ENCODE measurements at places on chromosomes 11 and 22.

GRCh38 chr11:113350336-113351067, 36.1 kb downstream of the TTC12 start:
- no peak for DNase-seq

DNA sequence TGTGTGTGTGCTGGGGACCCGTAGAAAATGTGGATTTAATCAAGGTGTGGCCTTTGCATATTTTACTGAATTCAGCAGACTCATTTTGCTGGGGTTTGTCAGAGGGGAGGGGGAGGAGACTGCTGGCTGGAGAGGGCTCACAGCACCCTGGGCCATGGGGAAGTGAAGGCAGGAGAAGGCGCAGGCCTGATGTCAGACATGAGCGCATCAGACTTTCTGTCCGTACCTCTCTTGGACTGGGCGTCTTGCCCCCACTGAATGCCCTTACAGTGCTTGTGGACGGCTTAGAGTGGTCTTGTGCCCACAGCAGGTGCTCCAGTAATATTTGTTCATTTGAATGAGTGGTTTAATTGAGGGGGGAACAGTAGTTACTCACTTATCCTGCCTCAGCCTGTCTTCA, 75.2 kb downstream of the TEAD1 start:
- no peak for DNase-seq

DNA sequence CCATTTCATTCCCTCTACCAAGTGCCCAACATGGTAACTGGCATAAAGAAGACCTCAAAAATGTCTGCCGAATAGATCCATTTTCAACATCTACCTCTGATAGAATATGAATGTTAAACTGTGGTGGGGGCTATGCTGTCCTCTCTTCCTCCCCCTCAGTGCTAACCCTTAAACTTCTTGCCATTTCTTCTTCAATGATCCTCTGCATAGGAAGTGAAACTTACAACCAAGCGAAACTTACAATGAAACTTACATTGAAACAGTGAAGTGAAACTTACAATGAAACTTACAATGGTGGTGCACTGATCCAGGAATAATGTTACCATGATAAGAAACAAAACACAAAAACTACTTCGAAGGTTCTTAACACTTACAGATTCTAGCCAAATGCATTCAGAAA, 4.7 kb downstream of the RTCB start:
- no peak for DNase-seq

GRCh38 chr11:134025082-134025429, 43.8 kb upstream of the JAM3 start:
- no peak for DNase-seq

DNA sequence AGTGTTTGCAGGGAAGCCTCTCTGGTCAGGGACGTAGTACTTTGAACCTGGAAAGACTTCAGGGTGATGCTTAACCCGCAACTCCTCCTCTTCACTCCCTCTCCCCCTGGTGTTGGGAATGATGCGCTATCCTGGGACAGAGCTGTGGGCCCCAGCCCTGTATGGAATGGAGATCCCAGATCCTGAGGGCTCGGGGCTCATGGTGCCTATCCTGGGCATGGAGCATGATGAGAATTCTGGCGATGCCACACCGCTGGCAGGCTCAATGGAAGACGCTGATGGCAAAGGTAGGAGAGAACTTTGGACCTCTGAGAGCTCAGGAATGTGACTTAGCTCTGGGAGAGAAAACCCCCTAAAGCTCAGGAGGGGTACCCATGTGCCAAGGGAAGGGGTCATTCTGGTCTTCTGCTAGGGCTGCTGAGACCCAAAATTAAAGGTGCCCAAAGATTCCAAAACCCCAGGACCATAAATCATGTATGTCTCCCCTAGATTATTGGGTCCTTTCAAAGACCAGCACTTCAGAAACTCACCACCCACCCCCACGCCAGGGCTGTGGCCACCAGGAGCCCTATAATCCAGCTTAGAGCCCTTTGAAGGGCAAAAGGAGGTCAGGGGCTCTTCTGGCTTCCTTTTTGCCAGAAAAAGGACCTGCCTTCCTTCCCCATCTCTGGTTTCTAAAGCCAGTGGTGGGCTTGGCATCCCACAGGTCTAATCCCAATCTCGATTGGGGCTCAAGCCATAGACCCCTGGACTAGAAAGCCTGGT, 52.5 kb downstream of the BTG4 start:
- DNase-seq = no peak

- DNase-seq = no peak
Measured at GRCh38 chr11:132058211-132058772, 687.9 kb downstream of the NTM start.

GRCh38 chr11:82701847-82702520, 31.7 kb downstream of the FAM181B start:
- no peak for DNase-seq

DNA sequence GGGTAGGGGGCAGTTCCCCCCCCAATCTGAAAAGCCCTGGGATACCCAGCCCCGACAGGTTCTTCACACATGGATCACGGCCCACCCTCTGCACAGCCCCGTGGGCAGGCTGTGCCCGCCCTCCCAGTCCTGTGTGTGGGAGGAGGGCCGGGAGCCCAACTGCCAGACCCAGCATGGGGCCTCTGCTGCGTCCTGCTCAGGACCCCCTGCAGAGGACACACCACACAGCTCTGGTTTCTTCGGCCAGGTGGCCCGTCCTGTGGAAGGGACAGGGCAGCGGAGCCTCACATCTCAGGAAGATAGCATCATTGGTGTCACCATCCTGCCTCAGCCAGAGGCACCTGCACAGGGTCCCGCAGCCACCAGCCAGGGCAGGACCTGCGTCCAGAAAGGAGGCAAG, 396.0 kb downstream of the TBC1D22A start:
- no peak for DNase-seq

- no peak for DNase-seq
Measured at GRCh38 chr11:95338430-95338991, 107.5 kb upstream of the SESN3 start.

DNA sequence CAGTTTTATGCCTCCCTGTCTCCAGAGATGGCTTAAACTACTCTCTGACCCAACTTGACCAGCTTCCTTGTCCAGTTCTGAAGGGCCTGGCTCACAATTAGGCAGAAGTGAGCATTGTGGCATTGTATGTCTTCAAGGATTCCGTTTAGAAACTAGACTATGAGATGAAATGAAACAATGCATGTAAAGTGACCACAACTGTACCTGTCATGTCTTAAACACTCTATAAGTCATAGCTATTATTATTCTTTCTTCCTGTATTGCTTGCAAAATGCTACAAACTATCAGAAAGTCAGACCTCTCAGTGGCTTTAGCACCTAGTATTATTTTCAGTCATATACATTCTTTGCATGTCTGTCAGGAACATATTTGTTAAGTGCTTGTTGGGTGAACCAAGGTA, 127.9 kb upstream of the MTMR2 start:
- DNase-seq = no peak

GRCh38 chr11:37298173-37298572, 700.1 kb upstream of the RAG2 start:
- DNase-seq = no peak

- no peak for DNase-seq
Measured at GRCh38 chr22:43521716-43522115, 109.9 kb downstream of the MPPED1 start.

DNA sequence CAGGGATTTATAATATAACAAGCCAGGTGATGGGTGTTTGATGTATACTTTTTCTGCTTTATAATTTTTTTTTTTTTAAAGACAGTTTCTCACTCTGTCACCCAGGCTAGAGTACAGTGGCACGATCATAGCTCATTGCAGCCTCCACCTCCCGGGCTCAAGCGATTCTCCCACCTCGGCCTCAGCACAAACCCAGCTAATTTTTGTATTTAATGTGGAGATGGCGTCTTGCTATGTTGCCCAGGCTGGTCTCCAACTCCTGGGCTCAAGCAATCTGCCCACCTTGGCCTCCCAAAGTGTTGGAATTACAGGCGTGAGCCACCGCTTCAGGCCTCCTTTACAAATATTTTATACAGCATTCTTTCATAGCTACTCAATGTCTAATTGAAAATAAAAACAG, 48.6 kb downstream of the MORC2 start:
- no peak for DNase-seq

- no peak for DNase-seq
Measured at GRCh38 chr11:57235761-57236703, 1.0 kb downstream of the APLNR start.

GRCh38 chr22:44400763-44401060, 88.0 kb upstream of the SHISAL1 start:
- DNase-seq = no peak

GRCh38 chr11:111302298-111302697, 4.0 kb downstream of the POU2AF3 start:
- DNase-seq = no peak

DNA sequence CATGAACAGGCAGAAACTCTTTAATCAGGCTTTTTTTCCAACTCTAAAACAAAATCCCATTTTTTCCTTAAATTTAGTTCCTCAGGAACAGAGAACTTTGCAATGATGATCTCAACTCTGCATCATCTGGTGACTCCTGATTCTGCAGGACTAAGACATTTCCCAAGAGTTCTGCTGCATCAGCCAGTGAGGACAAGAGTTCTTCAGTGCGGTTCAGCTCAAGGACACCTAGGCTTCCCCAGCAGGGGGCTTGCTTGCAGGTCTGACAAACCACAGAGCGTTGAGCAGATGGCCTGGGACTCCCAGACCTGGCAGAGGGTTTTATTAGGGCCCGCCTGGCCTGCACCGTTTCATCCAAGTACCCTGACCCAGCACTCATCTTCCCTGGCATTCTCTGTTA, 6.4 kb downstream of the CDCA5 start:
- DNase-seq = no peak
